BE2C (cell line): ENCODE measurements at places on chromosomes 1 and 21.

DNA sequence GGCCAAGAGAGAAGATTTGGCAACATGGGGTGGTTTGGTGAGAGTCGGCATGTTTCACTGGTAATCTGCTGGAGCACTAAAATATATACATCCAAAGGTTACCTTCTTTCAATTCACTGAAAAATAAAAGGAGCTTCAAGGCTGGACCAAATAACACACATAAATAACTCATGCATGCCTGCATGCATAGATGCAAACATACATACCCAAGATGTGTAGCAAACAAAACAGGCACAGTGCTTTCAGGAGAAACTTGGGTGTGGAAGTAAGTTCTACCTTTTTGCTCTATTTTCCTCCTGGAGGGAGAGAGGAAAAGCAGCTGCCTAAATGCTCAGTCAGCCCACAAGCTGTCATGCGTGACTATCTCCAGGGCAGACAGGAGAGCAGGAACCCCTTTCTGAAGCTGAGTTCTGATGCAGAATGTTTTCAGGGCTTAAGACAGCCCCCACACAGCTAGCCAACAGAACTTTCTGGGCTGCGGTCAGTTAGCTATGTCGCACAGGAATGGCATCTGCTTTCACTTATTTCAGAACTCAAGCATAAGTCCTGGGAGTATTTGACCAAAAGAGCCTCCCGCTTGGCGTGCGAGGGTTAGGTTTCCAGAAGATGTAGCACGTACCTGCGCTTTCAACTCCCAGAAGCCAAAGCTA, 166.2 kb downstream of the TOMM20 start:
- DNase-seq = peak; percentile 67

DNA sequence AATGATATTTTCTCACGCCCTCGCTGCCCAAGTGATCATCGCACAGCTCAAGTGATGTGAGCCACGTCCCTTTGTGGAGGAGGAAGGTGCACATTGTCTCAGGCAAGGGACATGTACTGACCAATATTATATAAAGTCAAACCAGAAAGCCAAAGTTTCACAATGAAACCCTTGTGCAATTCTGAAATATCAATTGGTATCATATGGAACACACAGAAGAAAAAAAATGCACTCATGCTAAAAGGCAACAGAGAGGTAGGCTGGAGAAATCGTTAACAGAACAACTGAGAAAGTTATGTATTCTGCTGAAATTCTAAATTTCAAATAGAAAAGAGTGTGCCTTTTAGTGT, 1.9 kb downstream of the JAM2 start:
- no peak for DNase-seq

- DNase-seq = no peak
Measured at GRCh38 chr1:94927405-94928175, 680 bp upstream of the CNN3 start.

- DNase-seq = no peak
Measured at GRCh38 chr1:156866249-156866909, 5.7 kb downstream of the NTRK1 start.

DNA sequence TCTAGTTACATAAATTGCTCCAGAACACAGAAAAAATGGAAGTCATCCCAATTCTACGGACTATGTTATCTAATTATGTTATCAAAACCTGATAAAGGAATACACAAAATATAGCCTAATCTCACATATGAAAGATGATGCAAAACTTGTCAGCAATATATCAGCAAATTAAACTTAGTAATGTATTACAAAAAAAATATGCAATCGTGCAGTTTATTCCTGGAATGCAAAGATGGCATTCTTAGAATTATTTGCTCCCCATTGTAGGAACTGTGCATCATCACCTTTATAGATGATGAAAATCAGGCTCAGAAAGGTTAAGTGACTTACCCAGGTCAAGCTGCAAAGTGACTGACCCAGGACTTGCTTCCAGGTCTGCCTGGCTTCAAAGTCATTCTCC, 7.8 kb downstream of the FOXE3 start:
- no peak for DNase-seq

DNA sequence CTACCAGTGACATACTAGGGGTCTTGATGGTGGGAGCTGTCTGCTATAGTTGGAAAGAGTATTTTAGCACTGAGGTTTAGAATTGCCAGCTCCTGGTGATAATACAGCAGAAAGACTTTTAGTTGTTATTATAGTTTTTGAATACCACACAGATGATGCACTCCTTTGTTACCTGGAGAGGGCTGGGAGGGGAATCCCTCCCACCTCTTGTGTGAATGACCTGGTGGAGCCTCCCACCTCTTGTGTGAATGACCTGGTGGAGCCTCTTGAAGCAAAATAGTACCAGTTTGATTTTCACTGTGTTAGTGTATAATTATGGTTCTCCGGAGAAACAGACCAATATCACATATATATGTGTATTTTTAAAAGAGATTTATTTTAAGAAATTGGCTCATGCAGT, 3.3 kb downstream of the DISP1 start:
- no peak for DNase-seq

GRCh38 chr1:76925825-76926224, 58.5 kb downstream of the ST6GALNAC5 start:
- DNase-seq = no peak

- peak; percentile 68 for DNase-seq
Measured at GRCh38 chr1:36609241-36610027, 126.7 kb upstream of the CSF3R start.

DNA sequence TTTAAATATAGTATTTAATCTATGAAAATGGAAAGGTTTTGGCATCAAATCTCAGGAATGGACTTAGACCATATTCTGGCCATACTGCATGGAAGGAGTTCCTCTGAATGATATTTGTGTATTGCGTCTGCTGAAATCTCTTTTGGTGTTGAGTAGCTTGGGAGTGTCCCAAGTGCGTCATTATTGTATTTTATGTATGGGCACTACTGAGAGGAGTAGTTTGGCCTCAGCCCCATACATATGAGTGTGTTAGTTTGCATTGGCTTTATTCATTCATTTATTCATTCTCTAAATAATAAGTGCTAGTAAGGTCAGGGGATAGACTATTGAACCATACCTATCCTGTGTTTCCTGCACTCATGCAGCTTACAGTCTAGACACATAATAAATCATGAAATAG, 46.6 kb downstream of the CENPF start:
- no peak for DNase-seq

DNA sequence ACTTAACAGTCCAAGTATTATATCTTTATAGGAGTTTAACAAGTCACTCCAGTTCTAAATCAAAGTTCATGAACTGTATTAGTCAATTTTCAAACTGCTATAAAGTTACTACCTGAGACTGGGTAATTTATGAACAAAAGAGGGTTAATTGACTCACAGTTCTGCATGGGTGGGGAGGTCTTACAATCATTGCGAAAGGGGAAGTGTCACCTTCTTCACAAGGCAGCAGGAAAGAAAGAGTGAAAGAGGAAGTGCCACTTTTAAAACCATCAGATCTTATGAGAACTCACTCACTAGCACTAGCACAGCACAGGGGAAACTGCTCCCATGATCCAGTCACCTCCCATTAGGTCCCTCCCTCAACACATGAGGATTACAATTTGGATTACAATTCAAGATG, 70.0 kb downstream of the CLCA4 start:
- no peak for DNase-seq

DNA sequence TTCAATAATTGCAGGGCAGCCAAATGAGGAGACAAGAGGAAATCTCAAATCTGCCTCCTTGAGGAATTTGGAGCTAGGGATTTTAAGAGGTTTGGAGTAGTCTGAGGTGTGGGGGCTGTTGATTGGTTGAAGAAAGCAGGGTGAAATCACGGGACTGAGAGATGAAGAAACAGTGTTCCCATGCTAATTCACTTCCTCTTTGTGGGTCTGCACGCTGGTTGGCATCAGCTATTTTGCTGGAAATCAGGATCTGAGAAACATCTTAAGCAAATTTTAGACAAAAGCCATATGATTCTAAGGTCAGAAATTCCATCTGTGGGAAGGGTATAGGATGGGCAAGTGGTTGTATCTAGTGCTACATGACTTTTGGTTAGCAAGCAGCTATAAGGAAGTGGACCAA, 107.1 kb upstream of the PAXBP1 start:
- no peak for DNase-seq
